ENCODE measurements at places on chromosomes 4 and X. TPM values are rescaled to one million over a fixed set of nuclear protein-coding genes. Genes with fewer than 3 reads are reported as not detected.

The CLTRN gene
- total RNA-seq = 0.48 TPM

The ABCB7 gene
- total RNA-seq = 92.8 TPM

The EGFL6 gene
- not detected for total RNA-seq

The RTL5 gene
- total RNA-seq = 1.3 TPM

The RASSF6 gene
- 45.9 TPM for total RNA-seq

The STK26 gene
- 21.9 TPM for total RNA-seq

The SHOX gene
- 0.14 TPM for total RNA-seq

The ADH1A gene
- total RNA-seq = not detected

The QRFPR gene
- total RNA-seq = not detected

The FGG gene
- not detected for total RNA-seq

The CENPVL1 gene
- not detected for total RNA-seq

The TRAM1L1 gene
- 0.27 TPM for total RNA-seq

The UPF3B gene
- total RNA-seq = 3.7 TPM
